Smooth muscle cell of the brain vasculature (primary cell): ENCODE measurements at places on chromosomes 11 and 22.

DNA sequence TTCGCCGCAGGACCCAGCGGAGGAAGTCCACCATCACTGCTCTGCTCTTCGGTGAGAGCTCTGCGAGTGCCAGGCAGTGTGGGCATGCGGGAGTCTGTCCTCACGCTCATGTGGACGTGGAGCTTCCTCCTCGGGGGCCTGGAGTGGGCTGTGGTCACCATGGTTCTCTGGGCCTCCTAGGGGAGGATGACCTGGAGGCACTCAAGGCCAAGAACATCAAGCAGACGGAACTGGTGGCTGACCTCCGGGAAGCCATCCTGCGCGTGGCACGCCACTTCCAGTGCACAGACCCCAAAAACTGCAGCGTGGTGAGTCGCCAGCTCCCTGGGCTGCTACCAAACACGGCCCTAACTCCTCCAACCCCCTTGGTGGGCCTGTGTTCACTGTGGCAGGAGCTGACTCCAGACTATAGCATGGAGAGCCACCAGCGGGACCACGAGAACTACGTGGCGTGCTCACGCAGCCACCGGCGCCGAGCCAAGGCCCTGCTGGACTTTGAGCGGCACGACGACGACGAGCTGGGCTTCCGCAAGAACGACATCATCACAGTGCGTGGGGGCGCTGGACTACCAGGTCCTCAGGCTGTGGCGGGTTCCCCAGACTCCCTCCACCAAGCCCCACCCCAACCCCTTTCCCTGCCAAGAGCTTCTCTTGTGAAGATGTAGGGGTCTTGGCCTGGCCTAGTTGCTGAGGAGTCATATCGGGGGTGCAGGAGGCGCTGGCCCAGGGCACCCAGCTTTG, 36.8 kb downstream of the SGSM3 start:
- no peak for DNase-seq

GRCh38 chr22:40216041-40216756, 38.5 kb downstream of the TNRC6B start:
- no peak for DNase-seq

DNA sequence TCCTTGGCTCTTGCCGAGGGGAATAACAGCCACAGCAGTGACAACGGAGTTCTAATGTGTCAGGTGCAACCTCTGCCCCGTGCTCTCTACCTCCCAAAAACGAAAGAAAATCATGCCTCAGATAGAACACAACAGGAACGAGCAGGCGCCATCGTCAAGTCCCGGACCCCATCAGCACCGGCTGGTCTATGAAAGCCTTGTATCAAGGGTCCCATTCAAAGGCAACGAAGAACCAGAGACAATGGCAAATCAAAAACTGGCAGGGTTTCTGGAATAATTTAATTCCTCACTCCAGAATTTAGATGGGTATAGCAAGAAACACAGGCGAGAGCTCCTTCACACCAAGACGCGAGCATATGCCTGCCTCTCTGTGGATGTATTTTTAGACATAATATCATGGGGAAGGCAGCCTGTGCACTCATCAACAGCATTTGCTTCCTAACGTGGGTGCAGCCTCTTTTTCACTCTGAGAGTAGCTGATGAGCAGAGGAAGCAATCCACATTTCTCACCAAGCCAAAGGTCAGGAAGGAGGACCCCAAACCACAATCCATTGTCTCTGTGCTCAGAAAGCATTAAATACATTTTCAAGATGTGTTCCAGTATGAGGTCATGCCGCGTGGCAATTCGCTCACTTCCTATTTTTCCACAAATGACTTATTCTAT, 193.4 kb upstream of the BLID start:
- no peak for DNase-seq

DNA sequence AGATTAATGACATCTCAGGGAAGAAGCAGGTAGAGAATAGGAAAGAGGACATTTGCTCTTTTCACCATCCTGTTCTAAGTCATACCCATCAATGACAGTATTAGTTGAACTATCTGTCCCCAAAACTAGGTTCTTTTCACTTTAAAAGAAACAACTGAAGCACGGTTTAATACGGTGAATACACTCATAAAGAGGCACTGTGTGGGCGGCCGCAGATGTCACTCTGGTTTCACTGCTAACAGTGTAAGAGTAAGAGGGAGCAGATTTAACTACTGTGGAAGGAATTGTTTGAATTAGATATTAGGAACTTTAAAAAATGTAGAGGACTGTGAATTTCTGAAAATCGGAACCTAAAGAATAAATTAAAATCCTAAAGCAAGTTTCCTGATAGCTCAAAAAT, 49.5 kb downstream of the VSIG10L2 start:
- no peak for DNase-seq
